Activated CD8-positive, alpha-beta T cell treated with anti-CD3 and anti-CD28 coated beads, Interleukin-2, amount 10 ng/mL, durations not matched to agents 7 days and 5 days (primary cell): ENCODE measurements at places on chromosomes 16 and 17. TPM values are rescaled to one million over a fixed set of nuclear protein-coding genes. Genes with fewer than 3 reads are reported as not detected.

ITGB3 gene
- total RNA-seq = 0.29 TPM

EME1 gene
- 23.5 TPM for total RNA-seq

CHST6 gene
- total RNA-seq = not detected

CLEC10A gene
- not detected for total RNA-seq

CSH2 gene
- total RNA-seq = not detected

UTP18 gene
- total RNA-seq = 52.1 TPM

MYH3 gene
- total RNA-seq = 2.3 TPM

PYY gene
- total RNA-seq = not detected

GRCh38 chr16:48605518-48606110 lies 4.4 kb downstream of the N4BP1 start:
- DNase-seq = no peak

- no peak for DNase-seq
Observed at GRCh38 chr16:51321251-51321650, 170.2 kb upstream of the SALL1 start.

GRCh38 chr17:46847204-46848191 lies 3.9 kb upstream of the WNT9B start:
- DNase-seq = no peak

DNA sequence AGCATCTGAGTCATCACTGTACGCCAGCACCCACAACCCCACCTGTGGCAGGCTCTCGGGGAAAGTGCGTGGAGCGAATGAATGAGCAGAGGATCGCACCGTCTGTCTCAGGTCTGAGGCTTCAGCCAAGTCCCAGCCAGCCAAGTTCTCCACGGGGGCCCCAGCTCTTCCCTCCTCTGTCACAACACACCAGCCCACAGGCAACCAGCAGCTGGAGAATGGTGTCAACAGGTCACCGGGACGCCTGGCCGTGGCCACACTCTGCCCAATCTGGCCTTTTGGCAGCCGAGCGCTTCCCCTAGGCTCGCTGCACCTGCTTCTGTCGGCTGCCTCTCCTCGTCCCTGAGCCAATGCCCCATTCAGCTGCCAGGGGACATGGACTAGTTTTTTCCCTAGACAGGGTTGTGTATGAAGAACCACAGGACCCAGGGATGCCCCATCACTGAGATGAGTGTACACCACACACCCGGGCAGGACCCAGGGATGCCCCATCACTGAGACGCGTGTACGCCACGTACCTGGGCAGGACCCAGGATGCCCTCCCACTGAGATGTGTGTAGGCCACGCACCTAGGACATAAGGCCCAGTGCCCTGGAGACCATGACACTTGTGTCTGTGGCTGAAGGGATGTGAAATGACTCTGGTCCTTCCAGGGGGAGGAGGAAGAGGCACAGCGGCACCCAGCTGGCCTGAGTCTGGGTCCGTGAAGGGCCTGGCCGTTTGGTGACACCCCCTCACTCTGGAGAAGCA lies 52.8 kb downstream of the ABR start:
- no peak for DNase-seq

- no peak for DNase-seq
Observed at GRCh38 chr16:76164970-76165558, 112.1 kb upstream of the CNTNAP4 start.

DNA sequence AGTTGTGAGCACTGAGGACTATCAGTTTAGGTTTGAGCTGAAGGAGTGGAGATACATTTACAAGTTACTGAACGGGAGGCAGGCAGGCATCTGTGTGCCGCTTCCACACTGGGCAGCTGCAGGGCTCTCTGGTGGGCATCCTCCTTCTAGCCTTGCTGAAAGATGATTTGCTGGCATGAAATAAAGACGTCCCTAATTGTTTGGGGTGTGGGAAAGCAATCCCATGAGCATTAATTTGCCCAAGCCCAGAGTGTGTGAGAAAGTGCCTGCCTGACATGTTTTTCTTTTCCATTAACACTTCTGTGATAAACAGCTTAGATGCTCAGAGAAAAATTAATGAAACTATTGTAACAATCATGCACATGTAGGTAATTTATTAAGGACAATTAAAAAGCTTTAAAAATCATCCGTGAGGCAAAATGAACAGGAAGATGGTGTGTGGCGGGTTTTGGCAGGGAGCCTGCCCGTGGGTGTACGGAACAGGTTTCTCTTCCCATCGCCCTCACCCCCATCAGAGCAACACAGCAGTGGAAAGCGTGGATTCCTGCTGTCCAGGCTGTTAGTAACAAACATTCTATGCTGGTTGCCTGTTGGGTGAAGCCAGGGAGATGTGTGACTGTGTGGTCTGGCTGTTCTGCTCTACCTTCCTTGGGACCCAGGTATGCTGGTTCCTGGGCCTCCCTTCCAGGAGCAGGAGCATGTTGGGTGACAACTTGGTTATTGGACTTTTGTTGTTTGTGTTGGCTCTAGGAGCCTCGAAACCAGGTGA lies 191.9 kb downstream of the MSI2 start:
- no peak for DNase-seq
